GM23338 (cell line): ENCODE measurements at places on chromosomes 2 and 18. TPM values are rescaled to one million over a fixed set of nuclear protein-coding genes. Genes with fewer than 3 reads are reported as not detected.

The CXCR4 gene
- polyA plus RNA-seq, result 2.1 and 2.5 TPM in 2 replicates

DNA sequence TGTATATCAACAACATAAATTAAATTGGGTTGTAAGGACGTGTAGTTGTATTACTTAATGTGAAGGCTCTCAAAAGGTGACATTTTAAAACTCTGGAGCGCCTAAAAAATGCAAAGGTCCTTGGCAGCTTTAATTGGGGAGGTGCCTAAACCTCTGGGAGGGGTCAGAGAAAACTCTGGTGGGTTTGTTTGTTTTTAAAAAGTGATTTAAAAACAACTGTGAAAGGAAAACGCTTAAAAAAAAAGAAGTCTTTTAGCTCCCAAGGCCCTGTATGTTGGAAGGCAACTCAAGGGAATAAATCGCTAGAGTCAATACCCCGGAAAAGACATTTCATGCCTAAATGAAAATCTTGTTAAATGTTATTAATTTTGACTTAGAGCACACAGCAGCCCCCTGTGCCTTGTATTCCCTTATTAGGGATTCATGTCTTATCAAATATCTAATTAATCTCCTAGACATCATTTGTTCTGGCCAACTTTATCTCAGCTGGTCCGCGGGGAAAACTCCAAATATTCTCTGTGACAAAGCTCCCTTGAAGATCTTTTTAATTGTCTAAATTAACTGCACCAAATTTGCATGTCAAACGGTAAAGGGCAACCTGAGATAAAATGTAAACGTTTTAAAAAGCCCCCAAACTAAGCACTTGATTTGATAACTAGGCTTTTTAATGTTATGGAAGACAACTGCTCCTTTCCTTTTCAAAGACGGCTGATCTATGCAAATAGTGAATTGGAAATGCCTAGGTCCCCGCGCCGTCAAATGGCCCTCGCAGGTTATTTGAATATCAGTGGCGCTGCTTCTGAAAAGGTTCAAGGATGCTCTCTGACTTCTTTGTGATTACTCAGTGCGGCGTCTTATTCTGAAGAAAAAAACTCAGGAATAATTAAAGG, 4.2 kb downstream of the SP9 start:
- peak; percentile 87 for DNase-seq

The SLC5A7 gene
- 0.05 TPM in 1 of 2 replicates, not detected in the other for polyA plus RNA-seq

The GCG gene
- not detected in 2 replicates for polyA plus RNA-seq

DNA sequence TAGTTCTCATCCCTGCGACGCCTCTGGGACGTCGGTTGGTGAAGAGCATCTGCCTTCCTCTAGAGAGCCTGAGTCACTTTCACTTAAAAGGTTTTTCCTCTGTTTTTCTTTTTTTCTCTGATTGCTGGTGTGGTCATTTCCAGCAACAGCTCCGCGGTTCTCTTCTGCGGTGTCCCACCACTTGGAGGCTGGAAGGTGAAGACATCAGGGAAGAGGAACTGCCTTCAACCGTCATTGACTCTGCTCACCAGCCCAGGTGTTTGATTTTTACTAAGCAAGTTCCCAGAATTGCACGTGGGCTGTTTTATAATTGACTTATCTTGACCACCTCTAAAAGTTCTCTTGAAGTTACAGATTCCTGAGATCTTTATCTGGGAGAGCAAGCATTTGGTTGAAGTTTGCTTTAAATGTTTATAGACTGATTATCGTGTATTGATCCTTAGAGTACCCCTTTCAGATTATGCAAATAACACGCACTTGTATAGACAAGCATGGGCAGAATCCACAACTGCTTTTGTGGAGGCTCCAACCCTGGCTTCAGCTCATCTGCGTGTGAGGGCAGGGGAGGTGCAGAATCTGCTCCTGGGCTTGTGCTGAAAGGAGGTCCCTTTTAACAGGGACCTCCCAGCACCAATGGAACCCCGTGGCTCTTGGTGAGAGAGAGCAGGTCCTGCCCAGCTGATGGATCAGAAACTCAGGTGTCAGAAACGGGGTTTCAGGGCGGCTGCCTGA, 3.5 kb downstream of the CTDP1 start:
- DNase-seq, result no peak

The FSHR gene
- polyA plus RNA-seq, result not detected in 2 replicates

The ALLC gene
- not detected in 2 replicates for polyA plus RNA-seq

DNA sequence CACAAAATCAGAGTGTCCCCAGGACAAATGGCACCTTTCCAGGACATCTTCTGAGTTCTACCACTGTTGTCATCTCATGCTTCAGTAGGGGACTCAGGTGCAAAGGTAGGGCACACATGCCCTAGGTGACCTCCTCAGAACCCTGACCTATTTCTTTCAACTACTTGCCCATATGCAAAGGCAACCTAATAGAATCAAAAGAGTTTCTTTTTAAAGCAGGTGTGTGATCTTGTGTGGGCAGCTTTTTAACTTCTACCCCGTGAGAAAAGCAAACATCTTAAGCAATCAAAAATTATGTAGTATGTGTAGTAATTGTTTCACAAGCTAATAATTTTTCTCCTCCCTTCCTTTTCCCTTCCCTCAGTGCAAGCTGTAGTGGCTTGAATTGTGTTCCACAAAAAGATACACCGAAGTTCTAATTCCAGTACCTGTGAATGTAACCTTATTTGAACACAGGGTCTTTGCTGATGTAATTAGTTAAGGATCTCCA, 333.1 kb downstream of the RND3 start:
- DNase-seq, result no peak

GRCh38 chr2:157245846-157246764, 11.4 kb upstream of the GALNT5 start:
- DNase-seq, result peak; percentile 67

- no peak for DNase-seq
These were observed 85.0 kb downstream of the LPIN1 start for GRCh38 chr2:11831415-11831814.

GRCh38 chr2:10239561-10239967, 63.1 kb upstream of the HPCAL1 start:
- DNase-seq, result peak; percentile 69

The RGPD3 gene
- 0.08 TPM in 1 of 2 replicates, not detected in the other for polyA plus RNA-seq

DNA sequence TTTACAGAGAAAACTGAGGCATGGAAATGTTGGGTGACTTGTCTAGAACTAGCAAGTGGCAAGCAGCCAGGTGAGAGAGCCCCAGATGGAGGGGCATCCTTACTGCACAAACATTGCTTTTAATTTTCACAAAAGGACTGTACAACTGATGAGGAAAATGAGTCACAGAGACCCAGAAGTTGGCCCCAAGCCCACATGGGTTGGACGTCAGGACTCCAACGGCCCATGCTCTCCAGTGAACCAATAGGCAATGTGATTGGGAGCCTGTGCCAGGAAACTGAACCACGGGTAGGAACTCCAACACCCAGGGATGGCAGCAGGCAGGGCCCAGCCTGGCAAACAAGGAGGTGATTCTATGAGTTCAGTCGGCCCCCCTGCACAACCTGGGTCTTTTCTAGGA, 50.8 kb downstream of the PID1 start:
- DNase-seq, result no peak

DNA sequence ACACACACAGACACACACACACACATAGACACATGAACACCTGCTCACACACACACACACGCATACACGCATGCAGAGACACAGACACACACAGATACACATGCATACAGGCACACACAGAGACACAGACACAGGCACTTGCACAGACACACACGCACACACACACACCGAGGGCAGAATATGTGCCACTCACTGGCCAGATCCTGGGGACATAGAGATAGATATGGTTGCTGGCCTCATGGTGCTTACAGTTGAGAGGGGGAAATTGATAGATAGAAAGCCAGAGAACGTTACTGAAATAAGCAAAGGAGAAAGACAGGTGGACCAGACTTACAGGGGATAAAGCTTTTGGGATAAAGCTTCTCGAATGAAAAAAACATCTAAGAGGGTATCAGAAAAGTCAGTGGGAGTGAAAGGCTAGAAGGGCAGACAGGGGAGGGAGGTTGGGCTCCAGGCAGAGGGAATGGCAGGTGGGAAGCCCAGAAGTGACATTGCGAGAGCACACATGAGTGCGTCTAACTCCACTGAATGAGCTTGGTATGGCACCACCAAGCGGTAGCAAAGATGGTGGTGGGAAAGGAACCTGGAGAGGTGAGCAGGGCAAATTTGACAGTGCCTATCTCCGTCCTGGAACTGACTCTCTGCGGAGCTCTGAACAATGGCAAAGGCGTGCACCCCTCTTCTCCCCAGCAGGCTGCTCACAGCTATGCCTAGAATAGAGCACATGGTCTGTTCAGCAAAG, 390.1 kb upstream of the TRIB2 start:
- peak; percentile 62 for DNase-seq

The ALPI gene
- not detected in 2 replicates for polyA plus RNA-seq

GRCh38 chr2:163370169-163370886, 365.5 kb downstream of the FIGN start:
- DNase-seq, result no peak

GRCh38 chr2:127401757-127402695, 14.3 kb upstream of the MAP3K2 start:
- DNase-seq, result no peak

The C2orf68 gene
- 76.4 and 81.2 TPM in 2 replicates for polyA plus RNA-seq

- no peak for DNase-seq
These were observed 113.8 kb upstream of the THSD7B start for GRCh38 chr2:136651456-136652010.

The MRO gene
- polyA plus RNA-seq, result 0.68 and 0.78 TPM in 2 replicates

- DNase-seq, result peak; percentile 24
These were observed 9.0 kb upstream of the SLC35F6 start for GRCh38 chr2:26754972-26755670.

- DNase-seq, result no peak
These were observed 205.7 kb downstream of the CYP26B1 start for GRCh38 chr2:71941726-71942525.

DNA sequence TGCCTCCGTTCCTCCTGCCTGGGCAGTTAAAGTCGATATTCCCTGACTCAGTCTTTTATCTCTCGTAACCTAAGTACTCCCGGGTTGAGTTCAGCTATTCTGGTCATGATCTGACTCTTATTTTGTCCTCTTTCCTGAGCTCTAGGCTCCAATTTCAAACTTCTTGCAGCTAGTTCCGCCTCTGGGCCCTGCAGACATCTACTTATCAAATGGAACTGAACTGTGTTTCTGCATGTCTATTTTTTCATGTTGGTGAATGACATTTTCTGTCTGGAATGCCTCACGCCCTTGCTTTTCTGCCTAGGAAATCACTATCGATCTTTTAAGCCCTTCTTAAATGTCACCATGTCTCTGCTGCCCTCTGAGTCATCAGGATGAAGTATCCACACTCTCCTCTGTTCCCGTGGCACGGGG, 101.5 kb downstream of the VAPA start:
- no peak for DNase-seq

The PTH2R gene
- 0.18 and 0.42 TPM in 2 replicates for polyA plus RNA-seq

DNA sequence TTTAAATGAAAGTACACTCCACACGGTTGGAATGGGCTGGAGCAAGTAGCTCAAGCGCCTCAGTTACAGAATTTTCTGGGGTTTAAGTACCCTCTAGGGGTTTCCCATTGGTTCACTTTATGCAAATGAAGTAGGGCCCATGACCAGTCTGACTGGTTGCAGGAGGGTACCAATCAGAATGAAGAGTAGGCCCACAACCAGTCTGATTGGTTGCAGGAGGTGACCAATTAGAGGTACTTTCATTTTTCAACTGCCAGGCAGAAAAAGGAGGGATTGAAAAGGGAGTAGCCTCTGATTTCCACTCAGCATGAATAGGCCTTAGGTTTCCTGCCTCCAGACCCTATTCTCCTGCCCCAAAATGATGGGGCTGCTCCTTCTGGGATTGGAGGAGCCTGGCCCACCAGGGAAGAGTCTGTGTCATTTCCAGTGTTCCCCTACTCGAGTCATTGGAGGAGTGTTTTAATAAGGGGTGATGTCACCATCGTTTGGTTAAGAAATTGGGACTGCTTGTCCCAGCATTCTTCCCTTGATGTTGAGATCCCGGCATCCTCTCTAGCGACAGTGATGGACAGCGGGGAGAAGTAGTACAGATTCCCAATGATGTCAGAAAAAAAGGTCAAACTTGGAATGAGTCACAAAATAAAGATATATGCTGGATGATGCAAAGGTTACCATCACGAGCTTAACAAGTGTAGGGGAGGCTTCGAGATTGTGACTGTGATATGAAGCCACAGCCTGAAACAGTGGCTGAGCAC, 210.4 kb downstream of the SH3BP4 start:
- DNase-seq, result no peak

GRCh38 chr2:1512321-1513289, 99.3 kb downstream of the TPO start:
- DNase-seq, result no peak

- no peak for DNase-seq
These were observed 72.0 kb upstream of the FN1 start for GRCh38 chr2:215507836-215508235.

DNA sequence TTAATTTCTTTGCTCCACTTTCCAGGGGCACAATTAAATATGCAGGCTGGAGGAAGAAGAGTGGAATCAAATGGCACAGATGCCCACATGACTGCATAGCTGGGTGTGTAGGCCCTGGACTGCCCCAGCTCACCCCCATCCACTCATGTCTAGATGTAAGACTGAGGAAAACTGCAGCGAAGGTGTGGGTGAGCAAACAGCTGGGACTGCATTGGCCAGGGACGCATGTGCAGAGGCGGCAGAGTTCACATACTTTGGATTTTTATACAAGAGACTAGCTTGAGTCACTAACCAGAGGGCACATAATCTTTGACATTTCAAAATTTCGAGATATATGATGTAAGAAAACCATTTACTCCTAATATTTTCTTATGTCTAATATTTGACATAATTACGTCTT, 60.1 kb downstream of the SPIRE1 start:
- no peak for DNase-seq

The SRD5A2 gene
- polyA plus RNA-seq, result 0.05 TPM in 1 of 2 replicates, not detected in the other

The DSG2 gene
- 41.2 and 44.7 TPM in 2 replicates for polyA plus RNA-seq

DNA sequence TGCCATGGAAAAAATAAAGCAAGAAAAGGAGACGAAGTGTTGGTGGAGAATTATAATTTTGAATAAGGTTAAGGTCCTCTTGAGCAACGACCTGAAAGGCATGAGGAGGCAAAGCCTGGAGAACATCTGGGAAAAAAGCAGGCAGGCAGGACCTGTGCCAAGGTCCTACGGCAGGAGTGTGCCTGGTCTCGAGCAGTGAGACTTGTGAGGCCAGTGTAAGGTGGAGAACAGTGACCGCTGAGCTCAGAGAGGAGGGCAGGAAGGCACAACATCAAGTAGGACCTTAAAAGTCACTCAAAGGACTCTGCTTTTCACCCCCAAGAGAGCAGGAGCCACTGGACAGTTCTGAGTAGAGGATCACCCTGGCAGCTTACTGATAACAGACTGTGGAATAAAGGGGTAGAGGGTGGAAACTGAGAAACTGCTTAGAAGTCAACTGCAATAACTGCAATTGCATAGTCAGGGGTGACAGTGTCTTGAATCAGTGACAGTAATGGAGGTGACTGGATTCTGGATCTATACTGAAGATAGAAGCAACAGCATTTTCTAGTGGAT, 3.5 kb downstream of the NOL10 start:
- DNase-seq, result no peak

The SPEG gene
- polyA plus RNA-seq, result 12.6 and 12.9 TPM in 2 replicates

DNA sequence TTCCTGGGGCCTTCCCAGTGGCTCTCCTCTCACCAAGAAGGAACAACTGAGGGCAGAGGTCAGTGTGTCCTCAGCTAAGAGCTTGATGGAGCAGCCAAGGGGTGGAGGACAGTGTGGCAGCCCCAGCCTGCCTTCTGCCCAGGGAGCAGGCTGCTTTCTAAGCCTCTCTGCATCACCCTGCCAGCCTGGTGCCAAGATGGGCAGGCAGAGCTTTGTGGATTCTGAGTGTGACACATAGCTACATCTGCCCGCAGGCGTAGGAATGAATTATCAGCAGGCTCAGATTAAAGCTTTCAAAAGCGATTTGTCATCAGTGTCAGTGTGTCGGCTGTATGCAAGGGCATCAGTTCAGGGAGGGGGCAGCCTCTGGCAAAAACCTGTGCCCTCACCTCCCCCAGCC, 8.7 kb downstream of the MAL start:
- DNase-seq, result no peak

The QPCT gene
- polyA plus RNA-seq, result 12.1 and 13.2 TPM in 2 replicates
